ENCODE measurements at places on chromosomes 2 and 18.

- no peak for DNase-seq
Measured at GRCh38 chr2:112794131-112794733, 9.9 kb upstream of the IL1A start.

- DNase-seq: no peak
Measured at GRCh38 chr18:78766651-78767533, 212.7 kb upstream of the SALL3 start.

GRCh38 chr18:51006948-51007789, 22.8 kb upstream of the SMAD4 start:
- DNase-seq: no peak

- no peak for DNase-seq
Measured at GRCh38 chr2:62501794-62502500, 4.0 kb downstream of the TMEM17 start.
